ENCODE measurements at places on chromosomes 2 and 18. TPM values are rescaled to one million over a fixed set of nuclear protein-coding genes. Genes with fewer than 3 reads are reported as not detected.
A peak's percentile ranks its signal among the peaks of the same experiment; 100 is the strongest.

DNA sequence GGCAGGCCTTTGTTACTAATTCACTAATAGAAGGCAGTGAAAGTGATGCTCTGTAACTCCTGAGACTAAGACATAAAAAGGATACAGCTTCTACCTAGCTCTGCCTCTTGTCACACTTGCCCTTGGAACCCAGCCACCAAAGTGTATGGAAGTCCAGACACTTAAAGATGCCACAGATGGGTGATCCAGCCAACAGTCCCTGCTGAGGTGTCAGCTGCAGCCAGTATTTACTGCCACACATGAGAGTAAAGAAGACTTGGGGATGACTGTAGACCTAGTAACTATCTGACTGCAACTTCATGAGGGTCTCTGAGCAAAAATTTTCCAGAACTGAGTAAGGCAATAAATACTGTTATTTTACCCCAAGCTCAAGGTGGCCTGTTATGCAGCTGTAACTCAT, 8.8 kb downstream of the IMMT start:
- peak overlapping the region; percentile 67 for H3K27ac ChIP-seq
- no peaks in the 10 kb centered on the region for H3K27me3 ChIP-seq
- H3K4me3 ChIP-seq: no peak overlapping the region
- DNase-seq: peak; percentile 21
- H3K36me3 ChIP-seq: no peaks in the 10 kb centered on the region

GRCh38 chr2:170509452-170510193, 205.5 kb upstream of the SP5 start:
- no peak overlapping the region for H3K27ac ChIP-seq
- no peak overlapping the region for H3K4me3 ChIP-seq
- peaks cover 16% of the 10 kb centered on the region for H3K4me1 ChIP-seq
- no peaks in the 10 kb centered on the region for H3K36me3 ChIP-seq
- no peak for DNase-seq

GRCh38 chr18:57826252-57826651, 23.1 kb upstream of the ATP8B1 start:
- no peaks in the 10 kb centered on the region for H3K27me3 ChIP-seq
- no peak overlapping the region for H3K27ac ChIP-seq
- H3K4me3 ChIP-seq: no peak overlapping the region

GRCh38 chr2:133365117-133365516, 203.1 kb downstream of the NCKAP5 start:
- no peak for DNase-seq
- no peaks in the 10 kb centered on the region for H3K27me3 ChIP-seq
- no peak overlapping the region for H3K4me3 ChIP-seq
- H3K36me3 ChIP-seq: no peaks in the 10 kb centered on the region
- H3K27ac ChIP-seq: no peak overlapping the region

DNA sequence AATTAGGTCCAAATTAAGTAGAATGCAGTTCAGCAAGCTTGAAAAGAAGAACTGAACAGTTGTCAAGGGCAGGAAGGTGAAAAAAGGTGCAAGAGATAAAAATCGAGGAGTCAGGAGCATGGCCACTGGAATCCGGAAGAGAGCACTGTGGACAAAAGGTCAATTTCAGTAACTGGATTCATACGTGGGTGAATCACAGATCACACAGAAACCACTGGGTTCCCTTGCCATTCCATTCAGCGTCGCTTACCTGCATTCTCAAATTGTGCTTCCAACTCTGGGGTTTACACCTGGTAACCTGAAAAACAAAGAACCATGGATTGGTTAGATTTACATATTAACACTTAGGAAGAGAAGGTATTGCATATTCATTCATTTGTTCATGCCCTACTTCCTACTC, 21.6 kb upstream of the LMAN1 start:
- no peak for DNase-seq
- H3K36me3 ChIP-seq: no peaks in the 10 kb centered on the region
- H3K27ac ChIP-seq: no peak overlapping the region
- no peaks in the 10 kb centered on the region for H3K4me1 ChIP-seq
- H3K4me3 ChIP-seq: no peak overlapping the region

DNA sequence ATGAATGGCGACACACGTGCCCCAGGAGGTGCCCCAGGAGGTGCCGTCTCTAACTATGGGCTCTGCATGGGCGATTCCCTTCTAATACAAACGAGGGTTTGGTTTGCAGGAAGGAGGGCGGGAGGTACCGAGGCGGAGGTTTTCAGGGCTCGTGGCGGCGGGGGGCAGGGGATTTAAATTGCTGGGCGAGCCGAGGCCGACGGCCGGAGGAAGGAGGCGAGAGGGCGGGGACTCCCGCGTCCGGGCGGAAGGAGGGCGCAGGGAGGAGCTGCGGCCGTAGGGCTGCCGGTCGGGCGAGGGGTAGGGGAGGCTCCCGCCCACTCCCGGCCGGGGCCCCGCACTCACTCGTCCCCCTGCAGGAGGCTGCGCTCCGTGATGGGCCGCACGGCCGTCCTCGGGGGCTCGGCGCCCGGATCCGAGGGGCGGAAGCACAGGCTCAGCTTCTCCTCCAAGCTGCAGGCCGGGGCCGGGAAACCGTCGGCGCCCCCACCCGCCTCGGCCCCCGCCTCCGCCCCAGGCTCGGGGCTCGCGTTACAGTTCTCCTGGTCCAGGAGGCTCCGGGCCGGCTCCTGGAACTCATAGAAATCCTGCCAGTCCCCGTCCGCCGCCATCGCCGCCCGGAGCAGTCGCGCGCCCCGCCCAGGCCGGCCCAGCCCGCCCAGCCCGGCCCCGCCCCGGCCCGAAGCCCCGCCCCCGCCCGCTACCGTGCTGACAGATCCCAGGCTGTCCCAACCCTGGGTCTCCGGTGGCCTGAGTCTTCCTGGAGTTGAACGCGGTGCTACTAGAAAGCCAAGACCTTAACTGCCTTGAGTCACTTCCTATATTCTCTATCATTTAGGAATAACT, at the start of gene FEZ2:
FEZ2 (minus strand) TSS at position 637 of the 846 bp plus-strand sequence; CDS start at position 611, 26 bp downstream.
- no peaks in the 10 kb centered on the region for H3K27me3 ChIP-seq
- peak within 1 kb of the TSS; percentile 77 for H3K27ac ChIP-seq
- H3K4me1 ChIP-seq: peaks cover 7% of the 10 kb centered on the region
- no peaks in the 10 kb centered on the region for H3K36me3 ChIP-seq

DNA sequence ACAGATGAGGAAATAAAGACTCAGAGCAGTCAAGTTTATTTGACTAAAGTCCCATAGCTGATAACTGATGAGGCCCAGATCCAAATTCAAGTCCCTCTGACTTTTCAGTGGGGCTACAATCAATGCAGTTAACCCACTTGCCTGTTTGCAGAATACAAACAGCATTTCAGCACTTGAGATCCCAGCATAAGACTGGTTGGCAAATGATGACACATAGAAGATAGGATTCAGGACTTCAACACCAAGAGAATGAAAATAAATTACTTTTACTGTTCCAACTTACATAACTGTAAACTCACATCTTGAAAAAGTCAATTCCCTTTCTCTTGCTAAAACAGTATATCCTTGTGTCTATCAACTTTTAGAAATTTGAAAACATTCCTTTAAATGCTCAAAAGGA, 61.2 kb downstream of the CCDC93 start:
- peaks cover 29% of the 10 kb centered on the region for H3K36me3 ChIP-seq
- DNase-seq: no peak
- no peaks in the 10 kb centered on the region for H3K27me3 ChIP-seq

DNA sequence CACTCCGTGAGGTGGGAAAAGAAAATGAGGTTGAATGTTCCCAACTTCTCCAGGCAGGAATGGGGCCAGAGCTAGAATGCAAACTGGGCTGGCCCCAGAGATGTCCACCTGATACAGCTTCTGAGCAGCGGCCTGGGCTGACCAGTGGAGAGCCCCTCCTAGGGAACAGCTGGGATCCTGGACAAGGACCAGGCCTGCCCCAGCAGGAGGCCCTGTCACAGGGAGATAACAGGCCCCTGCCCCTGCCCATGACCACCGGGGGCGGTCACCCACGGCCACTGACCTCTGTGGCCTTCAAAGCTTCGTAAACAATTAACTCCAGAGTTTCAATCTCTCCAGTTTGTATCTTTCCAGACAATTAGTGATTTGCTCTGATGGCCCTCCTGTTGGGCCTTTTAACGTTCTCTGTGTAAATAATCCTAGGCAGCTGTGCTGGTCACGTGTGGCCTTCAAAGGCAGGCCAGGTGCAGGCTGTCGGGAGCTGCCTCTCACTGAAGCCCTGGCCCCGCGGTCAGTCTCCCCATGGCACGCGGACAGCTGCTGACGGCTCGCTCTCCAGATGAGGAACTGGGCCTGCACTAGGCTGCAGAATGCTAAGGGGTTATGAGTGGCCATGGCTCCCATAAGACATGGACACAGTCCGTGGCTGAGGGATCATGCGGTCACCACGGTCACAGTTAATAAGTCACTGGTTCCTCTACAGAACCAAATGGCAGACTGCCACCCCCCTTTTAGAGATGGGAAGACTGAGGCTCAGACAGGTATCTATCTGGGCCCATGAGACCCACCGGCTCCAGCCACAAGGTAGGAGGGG, 9.2 kb downstream of the HS6ST1 start:
- peaks cover 3% of the 10 kb centered on the region for H3K36me3 ChIP-seq
- DNase-seq: no peak
- H3K27ac ChIP-seq: peak overlapping the region; percentile 37
- H3K4me3 ChIP-seq: no peak overlapping the region
- H3K4me1 ChIP-seq: peaks cover 24% of the 10 kb centered on the region

GRCh38 chr2:128410758-128411215, 92.1 kb upstream of the HS6ST1 start:
- H3K4me3 ChIP-seq: no peak overlapping the region
- H3K27ac ChIP-seq: no peak overlapping the region
- no peak for DNase-seq
- H3K27me3 ChIP-seq: no peaks in the 10 kb centered on the region

DNA sequence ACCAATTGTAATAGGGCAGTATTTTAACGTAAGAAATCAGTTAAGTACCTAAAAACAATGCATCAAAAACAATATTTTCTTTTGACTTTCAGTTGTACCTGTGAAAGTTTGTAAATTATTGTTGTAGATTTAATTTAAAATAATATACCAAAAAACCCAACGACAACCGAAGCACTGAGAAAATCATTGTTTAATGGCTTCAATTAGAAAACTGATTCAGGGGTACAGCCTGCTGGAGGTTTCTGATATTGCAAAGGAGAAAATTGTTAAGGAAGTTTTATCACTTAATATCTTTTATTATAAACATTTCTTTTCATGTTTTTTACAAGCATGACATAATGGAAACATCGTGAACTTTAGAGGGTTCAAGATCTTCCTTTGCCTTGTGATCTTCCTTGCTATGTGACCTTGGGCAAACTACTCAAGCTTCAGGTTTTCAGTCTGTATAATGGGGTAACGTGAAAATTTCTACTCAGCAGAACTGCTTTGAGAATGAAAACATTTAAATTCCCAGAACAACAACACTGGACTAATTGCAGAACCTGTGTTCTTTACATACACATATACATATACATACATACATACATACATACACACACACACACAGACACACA, 76.3 kb upstream of the GLS start:
- H3K36me3 ChIP-seq: no peaks in the 10 kb centered on the region
- no peaks in the 10 kb centered on the region for H3K27me3 ChIP-seq
- peaks cover 5% of the 10 kb centered on the region for H3K4me1 ChIP-seq
- DNase-seq: peak; percentile 43
- no peak overlapping the region for H3K27ac ChIP-seq
- no peak overlapping the region for H3K4me3 ChIP-seq

DNA sequence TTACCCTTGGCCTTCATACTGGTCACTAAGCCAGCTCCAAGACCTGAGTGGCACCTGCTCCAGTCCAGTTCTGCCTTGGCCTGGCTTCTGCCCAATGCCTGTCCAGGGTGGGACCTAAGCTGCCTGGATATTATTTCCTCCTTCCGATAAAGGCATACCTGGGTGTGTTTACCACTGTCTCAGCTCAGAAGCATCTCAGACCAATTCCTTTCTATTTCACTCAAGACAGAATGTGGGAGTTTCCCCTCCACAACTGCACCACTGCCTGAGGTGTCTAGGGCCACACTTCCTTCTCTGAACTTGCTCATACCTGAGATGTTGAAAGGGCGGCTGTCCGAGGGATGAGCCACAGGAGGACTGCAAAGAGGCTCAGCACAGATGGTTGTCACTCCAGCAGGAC, 18.4 kb upstream of the CAB39 start:
- no peak overlapping the region for H3K4me3 ChIP-seq
- H3K36me3 ChIP-seq: no peaks in the 10 kb centered on the region
- no peak for DNase-seq
- H3K27me3 ChIP-seq: no peaks in the 10 kb centered on the region
- H3K4me1 ChIP-seq: no peaks in the 10 kb centered on the region

DNA sequence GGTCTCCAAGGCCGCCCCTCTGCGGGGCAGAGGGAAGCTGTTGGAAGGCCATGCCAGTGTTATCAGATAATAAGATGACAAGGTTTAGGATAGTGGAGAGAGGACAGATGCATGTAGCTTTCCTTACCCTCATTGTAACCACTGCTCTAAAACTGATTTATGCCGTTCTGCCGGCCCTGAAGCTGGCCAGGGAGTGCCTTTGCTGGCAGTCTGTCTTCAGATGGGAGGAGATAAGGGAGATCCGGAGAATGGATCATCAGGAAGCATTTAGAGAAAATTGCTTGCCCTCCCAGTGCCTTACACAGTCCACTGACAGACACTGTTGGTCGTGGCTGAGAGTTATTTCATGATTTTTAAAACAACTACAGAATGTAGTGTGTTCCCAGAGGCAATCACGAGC, 35.4 kb upstream of the MYO3B start:
- no peak overlapping the region for H3K27ac ChIP-seq
- H3K4me3 ChIP-seq: no peak overlapping the region

DNA sequence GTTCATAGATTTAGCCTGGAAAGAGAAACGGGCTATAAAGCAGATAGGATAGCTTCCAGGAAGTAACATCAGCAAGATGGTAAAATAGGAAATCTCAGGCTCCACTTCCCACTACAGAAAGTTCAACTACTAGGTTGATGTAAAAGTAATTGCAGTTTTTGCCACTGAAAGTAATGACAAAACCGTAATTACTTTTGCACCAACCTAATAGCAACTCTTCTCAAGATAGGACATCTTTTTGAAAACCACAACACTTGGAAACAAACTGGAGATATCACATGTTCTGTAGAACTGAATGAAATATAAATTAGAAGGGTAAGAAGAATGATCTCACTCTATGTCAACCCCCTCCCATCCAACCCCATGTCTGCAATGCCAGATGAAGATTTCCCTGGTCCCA, 1154.3 kb downstream of the BCL11A start:
- no peak overlapping the region for H3K27ac ChIP-seq
- no peaks in the 10 kb centered on the region for H3K27me3 ChIP-seq
- no peak for DNase-seq
- no peaks in the 10 kb centered on the region for H3K36me3 ChIP-seq
- no peaks in the 10 kb centered on the region for H3K4me1 ChIP-seq

GRCh38 chr2:19355416-19355821, 3.0 kb downstream of the OSR1 start:
- H3K4me3 ChIP-seq: no peak overlapping the region
- H3K4me1 ChIP-seq: peaks cover 12% of the 10 kb centered on the region
- H3K27me3 ChIP-seq: peaks cover 96% of the 10 kb centered on the region
- no peaks in the 10 kb centered on the region for H3K36me3 ChIP-seq

GRCh38 chr18:944440-944839, 39.8 kb downstream of the ADCYAP1 start:
- no peak overlapping the region for H3K27ac ChIP-seq
- H3K27me3 ChIP-seq: peaks cover 29% of the 10 kb centered on the region
- no peaks in the 10 kb centered on the region for H3K4me1 ChIP-seq
- H3K4me3 ChIP-seq: no peak overlapping the region
- H3K36me3 ChIP-seq: no peaks in the 10 kb centered on the region

Gene EFEMP1
- not detected for total RNA-seq

Gene C2orf15
- total RNA-seq: 0.56 TPM

Gene NEDD4L
- 15.3 TPM for total RNA-seq

Gene BOD1L2
- total RNA-seq: not detected

Gene LIPT1
- 7.4 TPM for total RNA-seq

Gene MROH2A
- total RNA-seq: 0.92 TPM

Gene SNTG2
- total RNA-seq: 3.7 TPM

Gene PCARE
- not detected for total RNA-seq

Measured in A673 (cell line).